ENCODE measurements at places on chromosomes 5 and 9.
A peak's percentile ranks its signal among the peaks of the same experiment; 100 is the strongest.

GRCh38 chr9:82152181-82152580, 163.6 kb downstream of the SPATA31D1 start:
- peak; percentile 54 for DNase-seq

DNA sequence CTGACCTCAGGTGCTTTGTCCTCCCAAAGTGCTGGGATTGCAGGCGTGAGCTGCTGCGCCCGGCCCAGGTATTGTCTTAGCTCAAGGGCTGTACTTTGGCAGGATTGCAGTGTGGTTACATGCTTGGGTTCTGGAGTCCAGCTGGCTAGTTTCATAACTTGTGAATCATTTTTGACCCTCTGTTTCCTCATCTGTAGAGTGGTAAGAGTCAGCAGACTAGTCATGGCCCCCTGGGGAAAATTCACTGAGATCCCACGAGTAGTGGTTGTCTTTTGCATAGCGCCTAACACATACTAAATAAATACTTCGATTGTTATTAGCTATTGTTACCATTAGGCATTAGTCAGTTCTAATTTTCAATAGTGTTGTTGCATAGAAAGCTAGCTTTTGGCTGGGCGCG, 14.3 kb downstream of the PTPA start:
- DNase-seq, result peak; percentile 93

GRCh38 chr9:71581101-71581500, 187.2 kb downstream of the CEMIP2 start:
- no peak for DNase-seq

GRCh38 chr9:106874031-106874430, 11.1 kb downstream of the ZNF462 start:
- no peak for DNase-seq

GRCh38 chr5:42250-42649, 49.7 kb upstream of the PLEKHG4B start:
- no peak for DNase-seq

GRCh38 chr9:128007566-128008138, 26.9 kb upstream of the EEIG1 start:
- DNase-seq, result peak; percentile 37

DNA sequence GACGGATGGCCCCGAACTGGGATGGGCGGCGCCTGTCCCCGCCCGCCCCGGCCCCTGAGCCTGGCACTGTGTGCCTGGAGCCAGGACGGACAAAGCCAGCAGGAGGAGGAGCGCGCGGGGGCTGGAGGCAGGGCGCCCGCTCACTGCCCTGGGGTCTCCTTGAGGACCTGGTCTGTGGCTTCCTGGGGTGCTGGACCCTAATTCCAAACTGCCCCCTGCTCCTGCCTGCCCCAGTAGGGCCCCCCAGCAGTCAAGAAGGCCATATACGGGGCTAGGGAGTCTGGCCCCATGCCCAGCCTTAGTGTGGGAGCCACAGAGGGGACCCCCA, 29.2 kb upstream of the RXRA start:
- no peak for DNase-seq

- DNase-seq, result no peak
Measured at GRCh38 chr9:106758911-106759310, 104.1 kb upstream of the ZNF462 start.

DNA sequence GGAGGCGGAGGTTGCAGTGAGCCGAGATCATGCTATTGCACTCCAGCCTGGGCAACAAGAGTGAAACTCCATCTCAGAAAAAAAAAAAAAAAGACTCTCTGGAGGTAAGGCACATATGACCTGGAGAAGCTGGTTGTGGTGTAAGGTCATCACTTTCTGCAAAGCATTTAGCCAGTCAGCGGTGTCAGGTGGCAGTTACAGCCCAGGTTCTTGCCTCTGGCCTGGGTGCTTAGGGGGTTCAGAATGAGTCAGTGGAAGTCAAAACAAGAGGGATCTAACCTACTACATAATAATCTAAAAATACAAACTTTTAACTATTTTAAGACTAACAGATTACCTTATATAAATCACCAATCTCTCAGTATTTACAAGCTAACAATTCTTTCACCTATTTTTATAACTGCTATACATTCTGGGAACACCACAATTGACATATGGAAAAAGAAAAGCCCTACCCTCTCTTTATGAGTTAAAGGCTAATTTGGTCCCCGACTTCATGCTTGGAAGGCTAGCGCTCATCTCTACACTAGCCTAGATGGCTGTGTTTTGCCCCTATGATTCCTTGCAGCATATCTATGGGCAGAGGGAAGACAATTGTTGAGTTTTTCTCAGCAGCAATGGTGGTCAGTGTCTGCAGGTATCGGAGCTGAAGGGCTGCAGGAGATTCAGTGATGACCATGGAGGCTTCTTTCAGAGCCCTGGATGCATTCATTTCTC, 29.2 kb downstream of the STOM start:
- no peak for DNase-seq

DNA sequence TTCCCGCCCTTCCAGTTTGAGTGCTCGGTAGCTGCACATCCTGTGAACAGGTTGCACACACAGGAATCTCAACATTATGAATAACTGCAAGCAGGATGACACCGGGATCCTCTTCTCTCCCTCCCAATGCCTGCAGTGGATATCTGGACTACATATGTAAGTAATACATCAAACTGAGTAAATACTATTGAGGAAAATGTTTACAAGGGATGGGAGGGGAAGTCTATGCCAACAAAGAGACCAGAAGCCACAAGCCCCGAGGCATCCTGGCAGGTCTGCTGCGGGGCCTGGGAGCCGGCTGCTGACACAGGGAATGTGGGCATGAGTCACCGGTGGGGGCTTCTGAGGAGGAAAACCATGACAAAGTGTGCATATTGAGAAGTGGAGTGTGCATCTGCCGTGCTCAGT, 8.6 kb upstream of the ANKRD33B start:
- DNase-seq, result peak; percentile 79

DNA sequence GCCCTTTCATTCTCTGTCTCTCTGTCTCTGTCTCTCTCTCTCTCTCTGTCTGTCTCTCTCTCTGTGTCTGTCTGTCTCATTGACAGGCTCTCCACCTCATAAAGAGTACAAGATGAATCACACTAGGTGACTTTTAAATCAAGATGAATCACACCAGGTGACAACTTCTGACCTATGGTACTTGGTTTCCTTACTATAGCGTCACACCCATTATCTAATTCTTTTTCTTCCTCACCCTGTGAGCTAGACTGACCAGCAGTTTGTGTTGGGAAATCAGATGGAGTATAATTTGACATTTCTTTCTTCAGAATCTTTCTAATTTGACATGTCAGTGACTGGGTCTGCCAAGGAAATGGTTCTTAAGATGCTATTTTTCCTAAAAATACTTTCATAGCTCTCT, 232.9 kb downstream of the ARRDC3 start:
- no peak for DNase-seq

DNA sequence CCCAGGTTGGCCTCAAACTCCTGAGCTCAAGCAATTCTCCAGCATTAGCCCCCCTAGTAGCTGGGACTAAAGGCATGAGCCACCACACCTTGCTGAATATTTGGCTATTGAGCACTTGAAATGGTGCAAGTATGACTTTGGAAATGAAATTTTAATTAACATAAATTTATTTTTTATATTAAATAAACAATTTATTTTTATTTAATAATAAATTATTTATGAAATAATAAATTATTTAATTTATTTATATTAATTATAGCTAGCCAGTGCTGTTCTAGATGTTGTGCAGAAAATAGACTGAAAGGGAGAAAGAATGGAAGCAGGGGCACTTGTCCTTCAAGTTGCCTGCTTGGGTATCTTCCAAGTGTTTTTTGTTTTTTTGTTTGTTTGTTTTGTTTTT, 40.0 kb upstream of the CTNNA1 start:
- DNase-seq, result no peak

- no peak for DNase-seq
Measured at GRCh38 chr9:89695441-89695891, 90.7 kb downstream of the GADD45G start.

Measured in astrocyte of the cerebellum (primary cell).